Pulmonary artery endothelial cell (primary cell): ENCODE measurements at places on chromosomes 11 and 22.

DNA sequence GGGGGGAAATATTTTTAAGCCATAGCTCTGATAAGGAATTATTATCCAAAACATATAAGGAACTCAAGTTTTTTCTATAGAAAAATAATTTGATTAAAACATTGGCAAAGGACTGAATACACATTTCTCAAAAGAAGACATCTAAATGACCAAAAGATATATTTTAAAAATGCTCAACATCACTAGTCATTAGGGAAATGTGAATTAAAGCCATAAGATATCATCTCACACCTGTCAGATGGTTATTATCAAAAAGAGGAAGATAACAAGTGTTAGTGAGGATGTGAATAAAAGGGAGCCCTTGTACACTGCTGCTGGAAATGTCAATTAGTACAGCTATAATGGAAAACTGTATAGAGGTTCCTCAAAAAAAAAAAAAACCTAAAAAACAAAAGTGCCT lies 425.0 kb downstream of the DYNC2H1 start:
- DNase-seq = no peak

DNA sequence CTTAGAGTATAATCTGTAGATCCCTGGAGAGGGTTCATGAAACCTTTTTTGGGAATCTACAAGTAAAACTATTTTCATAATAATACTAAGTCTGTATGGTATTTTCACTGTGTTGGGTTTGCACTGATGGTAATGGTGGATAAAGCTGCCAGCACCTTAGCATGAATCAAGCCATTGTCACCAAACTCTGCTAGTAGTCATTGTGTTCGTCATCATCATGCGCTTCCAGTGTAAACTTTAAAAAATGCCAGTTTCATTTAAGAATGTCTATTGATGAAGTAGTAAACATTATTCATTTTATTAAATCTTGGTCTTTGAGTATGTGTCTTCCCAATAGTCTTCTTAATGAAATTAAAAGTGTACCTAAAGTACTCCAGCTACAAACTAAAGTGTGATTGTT lies 15.0 kb downstream of the ALKBH3 start:
- no peak for DNase-seq

DNA sequence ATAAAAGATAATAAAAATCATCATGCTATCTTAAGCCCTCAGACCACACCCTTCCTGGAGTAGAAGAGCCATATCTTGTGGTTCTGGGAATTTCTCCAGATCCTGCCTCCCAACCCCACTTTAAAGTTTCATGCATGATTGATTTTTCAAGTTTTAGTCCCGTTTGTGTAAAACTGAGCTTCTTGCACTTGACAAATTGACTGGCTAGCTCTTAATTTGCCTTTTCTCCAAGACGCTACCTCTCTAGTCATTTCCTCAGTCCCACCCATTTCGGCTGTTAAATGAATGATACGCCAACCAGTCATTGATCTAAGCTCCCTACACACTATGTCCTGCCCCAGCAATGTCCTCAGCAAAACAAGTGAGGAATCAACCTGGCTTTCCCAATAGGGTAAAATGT lies 71.8 kb upstream of the TEAD1 start:
- DNase-seq = no peak

- DNase-seq = no peak
Measured at GRCh38 chr11:21372672-21373071, 703.3 kb downstream of the NELL1 start.

DNA sequence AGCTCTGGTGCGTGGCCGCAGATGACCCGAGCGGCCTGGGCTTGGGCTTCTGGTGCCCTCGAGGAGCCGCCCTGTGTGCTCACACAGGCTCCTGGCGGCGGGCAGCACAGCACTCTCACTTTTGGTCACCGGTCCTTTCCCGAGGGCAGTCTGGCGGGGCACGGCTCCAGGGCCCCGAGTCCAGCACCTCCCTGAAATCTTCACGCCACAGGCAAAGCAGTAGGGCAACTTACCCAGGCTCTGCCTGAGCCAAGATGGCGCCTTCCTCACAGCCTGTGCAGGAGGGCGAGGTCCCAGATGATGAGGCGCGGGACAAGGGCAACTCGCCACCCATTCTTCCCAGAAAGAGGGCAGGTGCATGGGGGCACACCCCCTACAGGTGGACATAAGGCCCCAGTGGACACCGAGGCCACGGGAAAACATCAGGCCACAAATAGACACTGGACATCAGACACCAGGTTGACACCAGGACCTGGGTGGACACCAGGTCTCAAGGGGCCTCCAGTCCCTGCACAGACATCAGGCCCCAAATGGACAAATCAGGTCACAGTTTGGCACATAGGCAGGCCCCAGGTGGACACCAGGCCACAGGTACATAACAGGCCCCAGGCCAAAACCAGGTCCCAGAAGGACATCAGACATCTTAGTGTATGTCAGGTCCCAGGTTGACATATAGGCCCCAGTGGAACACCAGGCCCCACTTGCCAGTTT lies 57.6 kb upstream of the SEPTIN5 start:
- DNase-seq = no peak

GRCh38 chr11:88169471-88169870 lies 5.8 kb downstream of the RAB38 start:
- no peak for DNase-seq
